H1 (cell line): ENCODE measurements at places on chromosomes 11 and 22. TPM values are rescaled to one million over a fixed set of nuclear protein-coding genes. Genes with fewer than 3 reads are reported as not detected.

TIMM10 gene
- 109 and 117 TPM in 2 replicates for total RNA-seq

DNA sequence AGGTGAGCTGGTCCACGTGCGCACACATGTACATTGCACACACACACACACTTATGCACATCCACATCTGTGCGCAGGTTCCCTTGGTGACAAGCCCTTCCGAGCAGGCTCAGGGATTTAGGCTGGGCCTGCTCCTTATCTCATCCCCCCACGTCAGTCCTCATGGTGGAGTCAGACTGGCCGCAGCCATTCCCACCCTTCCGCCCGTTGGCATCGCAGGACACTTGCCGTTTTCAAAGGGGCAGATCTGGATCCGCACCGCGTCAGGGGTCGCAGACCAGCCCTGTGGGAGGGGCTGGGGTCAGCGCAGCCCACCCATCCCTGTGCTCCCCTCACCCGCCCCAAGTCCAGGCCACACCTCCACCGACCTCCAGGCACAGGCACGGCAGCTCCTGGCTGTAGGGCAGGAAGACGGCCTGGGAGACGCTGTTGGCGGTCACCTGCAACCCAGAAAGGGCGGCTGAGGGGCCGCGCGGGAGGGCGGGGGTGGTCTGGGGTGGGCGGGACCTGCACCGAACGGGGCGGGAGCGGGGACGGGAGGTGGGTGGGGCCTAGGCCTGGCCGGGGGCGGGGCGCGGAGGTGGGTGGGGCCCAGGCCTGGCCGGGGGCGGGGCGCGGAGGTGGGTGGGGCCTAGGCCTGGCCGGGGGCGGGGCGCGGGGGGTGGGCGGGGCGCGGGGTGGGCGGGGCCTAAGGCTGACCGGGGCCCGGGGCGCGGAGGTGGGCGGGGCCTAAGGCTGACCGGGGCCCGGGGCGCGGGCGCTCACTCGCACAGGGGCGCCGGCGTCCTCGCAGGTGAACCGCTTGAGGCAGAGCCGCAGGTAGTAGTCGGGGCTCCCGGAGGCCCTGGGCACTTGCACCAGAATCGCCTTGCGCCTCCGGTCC is 13.3 kb downstream of the IL17REL start:
- no peak overlapping the region for H3K27ac ChIP-seq
- DNase-seq: peak; percentile 78
- peaks cover 13% of the 10 kb centered on the region for H3K27me3 ChIP-seq
- peak overlapping the region; percentile 53 for H3K4me3 ChIP-seq
- no peaks in the 10 kb centered on the region for H3K36me3 ChIP-seq

DNA sequence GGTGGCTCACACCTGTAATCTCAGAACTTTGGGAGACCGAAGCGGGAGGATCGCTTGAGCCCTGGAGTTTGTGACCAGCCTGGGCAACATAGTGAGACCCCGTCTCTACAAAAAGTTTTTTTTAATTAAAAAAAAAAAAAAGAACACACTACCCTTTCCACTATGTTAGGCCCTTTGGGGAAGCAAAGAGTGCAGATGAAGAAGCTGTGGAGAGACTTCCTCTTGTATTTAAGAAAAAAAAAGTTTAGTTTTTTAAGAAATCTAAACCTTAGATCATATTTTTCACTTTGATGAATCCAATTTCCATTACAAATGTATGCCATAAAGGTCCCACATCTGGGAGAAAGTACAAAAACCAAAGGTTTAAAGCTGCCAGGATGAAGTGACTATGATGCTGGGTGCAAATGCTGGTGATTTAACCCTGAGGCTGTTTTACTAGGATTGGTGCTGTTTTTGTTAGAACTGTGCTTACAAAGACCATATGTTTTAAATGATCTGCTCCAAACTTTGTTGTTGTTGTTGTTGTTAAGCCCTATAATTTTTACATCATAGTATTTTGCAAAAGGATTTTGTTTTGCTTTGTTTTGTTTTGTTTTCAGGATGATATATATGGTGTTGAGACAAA is 28.9 kb upstream of the ACER3 start:
- H3K4me1 ChIP-seq: no peaks in the 10 kb centered on the region
- no peak overlapping the region for H3K27ac ChIP-seq
- no peak for DNase-seq
- H3K27me3 ChIP-seq: no peaks in the 10 kb centered on the region

GRCh38 chr22:50535113-50535512 is 5.3 kb upstream of the TYMP start:
- peaks cover 6% of the 10 kb centered on the region; the same call in 1 of the 2 replicates for H3K4me1 ChIP-seq
- no peaks in the 10 kb centered on the region for H3K36me3 ChIP-seq
- no peak for DNase-seq

DNA sequence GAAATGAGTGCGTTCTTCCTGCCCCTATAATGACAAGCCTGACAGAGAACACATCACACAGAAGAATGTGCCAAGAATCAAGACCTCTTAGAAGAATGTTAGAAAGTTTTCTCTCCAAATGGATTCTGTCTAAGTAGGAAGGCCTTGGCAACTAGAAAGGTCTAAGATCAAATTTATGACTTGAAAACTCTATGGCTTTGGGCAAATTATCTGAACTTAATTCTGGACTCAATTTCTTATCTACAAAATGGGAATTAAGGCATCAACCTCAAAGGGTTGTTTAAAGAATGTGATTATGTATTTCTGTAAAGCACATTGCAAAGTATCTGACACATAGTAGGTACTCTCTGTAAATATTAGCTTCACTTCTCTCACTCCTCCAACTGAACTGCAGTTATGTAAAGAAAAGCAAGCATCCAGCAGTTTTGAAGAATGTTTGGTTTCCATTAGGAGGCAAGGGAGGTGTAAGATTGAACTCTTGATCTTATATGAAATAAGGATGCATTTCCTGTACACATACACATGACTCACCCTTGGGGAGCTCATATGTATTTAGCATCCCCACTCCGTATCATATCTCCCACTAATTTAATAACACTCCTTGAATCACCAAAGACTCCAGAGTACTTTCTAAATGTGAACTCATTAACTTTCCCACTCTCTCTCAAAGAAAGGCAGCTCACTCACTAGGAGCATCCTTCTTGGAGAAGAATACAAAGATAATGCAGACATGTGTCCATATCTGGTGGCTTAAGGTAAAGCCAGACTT is 77.6 kb downstream of the ETS1 start:
- no peak for DNase-seq
- no peaks in the 10 kb centered on the region for H3K27me3 ChIP-seq
- H3K4me1 ChIP-seq: no peaks in the 10 kb centered on the region; the same call in 1 of the 2 replicates
- H3K36me3 ChIP-seq: no peaks in the 10 kb centered on the region
- H3K27ac ChIP-seq: no peak overlapping the region

DNA sequence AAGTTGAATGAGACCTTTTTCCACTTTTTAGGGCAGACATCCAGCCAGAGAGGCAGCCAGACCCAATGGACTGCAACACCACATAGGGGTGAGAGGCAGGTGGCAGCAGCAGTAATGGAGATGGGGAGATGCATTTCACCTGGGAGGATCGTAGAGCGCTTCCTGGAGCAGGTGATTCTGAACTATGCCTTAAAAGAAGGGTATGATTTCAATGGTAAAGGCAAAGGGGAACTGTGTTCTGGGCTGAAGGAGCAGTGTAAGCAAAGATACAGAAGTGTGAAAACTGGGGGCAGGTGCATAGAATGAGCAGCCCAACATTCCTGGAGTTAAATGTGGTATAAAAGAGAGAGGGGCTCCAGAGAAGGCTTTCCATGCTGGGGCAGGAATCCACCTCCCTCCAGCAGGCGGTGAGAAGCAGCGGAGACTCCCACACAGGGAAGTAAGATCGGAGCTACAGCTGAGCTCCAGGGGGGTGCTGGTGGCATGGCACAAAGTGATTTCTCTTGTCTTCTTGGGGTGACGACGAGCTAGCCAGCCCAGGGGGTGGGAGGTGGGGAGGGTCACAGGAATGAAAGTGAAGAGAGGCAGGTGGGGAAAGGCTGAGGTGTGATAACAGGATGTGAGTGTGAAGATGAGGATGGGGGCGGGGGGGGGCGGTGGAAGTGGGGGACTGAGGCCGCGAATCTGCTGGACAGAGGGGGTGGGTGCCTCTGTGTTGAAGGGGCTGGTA is 4.3 kb upstream of the SERHL2 start:
- H3K27me3 ChIP-seq: peaks cover 10% of the 10 kb centered on the region; the same call in 1 of the 2 replicates
- no peaks in the 10 kb centered on the region for H3K36me3 ChIP-seq
- no peak overlapping the region for H3K27ac ChIP-seq
- no peak overlapping the region for H3K4me3 ChIP-seq

- peaks cover 5% of the 10 kb centered on the region; the same call in 1 of the 2 replicates for H3K36me3 ChIP-seq
- H3K27ac ChIP-seq: no peak overlapping the region
- H3K4me3 ChIP-seq: no peak overlapping the region
- H3K27me3 ChIP-seq: peaks cover 29% of the 10 kb centered on the region
- no peaks in the 10 kb centered on the region for H3K4me1 ChIP-seq
Observed at GRCh38 chr22:37733625-37734401, 37.0 kb downstream of the TRIOBP start.
